NCI-H1105 treated with DMSO at 0.1 percent for 48 hours (cell line): ENCODE measurements at places on chromosomes 4 and X.

- peak; percentile 60 for DNase-seq
These were observed 293.7 kb downstream of the PCDH18 start for GRCh38 chr4:137238456-137239162.

DNA sequence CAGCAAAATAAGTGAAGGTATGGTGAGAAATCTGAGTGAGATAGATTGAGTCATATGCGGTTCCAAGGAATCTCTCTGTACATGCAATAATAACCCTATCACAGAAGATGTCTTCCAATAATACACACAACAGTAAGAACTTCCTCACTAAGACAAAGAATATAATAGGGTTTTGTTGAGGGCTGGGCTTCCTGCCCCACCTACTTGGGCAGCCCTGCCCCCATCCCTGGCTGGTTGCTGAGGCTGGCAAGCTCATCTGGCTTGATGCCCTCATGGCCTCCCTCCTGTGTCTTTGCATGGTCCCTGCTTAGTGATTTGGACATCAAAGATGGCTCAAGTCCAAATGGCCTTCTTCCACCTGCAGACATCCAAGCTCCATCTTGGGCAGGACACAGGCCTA, 2.7 kb downstream of the GEMIN8 start:
- peak; percentile 15 for DNase-seq

DNA sequence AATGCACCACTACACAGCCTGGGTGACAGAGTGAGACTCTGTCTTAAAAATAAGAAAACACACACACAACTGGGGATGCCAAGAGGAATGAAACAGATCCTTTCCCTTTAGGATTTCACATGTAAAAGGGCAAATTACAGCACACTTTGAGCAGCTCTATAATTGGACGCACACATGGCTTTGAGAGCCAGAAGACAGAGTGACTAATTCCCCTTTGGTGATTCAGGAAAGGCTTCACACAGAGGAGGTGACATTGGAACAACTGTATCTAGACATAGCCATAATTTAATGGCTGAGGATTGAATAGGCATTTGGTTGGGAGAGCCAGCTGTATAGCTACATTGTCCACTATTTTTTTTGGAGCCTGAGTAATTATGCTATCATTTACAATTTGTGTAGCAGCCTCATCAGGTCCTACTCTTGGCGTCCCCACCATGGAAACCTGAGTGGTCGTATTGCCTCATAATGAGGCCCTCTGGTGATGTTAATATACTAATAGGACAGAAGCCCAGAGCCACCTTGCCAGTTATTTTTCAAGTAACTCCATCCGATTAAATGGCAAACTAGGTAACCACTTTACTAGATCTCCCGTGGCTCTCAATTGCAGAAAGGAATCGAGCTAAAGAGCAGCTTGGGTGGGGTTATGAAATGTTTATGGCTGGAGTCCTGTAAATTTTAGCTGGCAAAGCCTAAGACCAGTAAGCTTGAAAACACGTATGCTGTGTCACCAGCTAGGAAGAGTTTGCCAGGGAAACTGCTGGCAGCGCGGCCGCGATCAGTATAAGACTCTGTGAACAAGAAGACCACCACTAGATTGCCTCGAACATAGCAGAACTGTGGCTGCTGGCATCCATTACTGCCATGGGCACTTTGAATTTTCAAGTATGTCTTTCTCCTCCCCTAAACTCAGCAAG, 8.5 kb upstream of the PPEF1 start:
- no peak for DNase-seq

GRCh38 chr4:2745981-2746806, 9.9 kb downstream of the TNIP2 start:
- DNase-seq, result no peak

- DNase-seq, result no peak
These were observed 46.5 kb downstream of the SNX25 start for GRCh38 chr4:185255868-185256267.

- DNase-seq, result no peak
These were observed 581.5 kb downstream of the STIM2 start for GRCh38 chr4:27442146-27442545.

DNA sequence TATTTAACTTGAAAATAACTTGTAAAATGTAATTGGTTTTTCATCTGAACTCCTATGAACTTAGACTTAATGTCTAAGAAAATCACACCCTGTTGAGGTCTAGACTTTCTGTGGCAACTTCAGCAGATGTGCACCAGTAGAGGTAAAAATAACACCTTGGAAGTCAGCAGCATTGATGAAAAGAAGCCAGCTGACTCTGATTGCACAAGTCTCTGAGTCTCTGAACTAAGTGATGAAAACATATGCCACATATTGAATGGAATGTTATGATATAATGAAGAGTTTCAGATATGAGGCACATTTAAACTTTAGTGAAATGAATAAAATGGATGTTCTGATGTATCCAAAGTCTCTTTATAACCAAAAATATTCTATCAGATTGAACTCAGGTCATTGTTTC, 155.4 kb downstream of the GPM6A start:
- no peak for DNase-seq

DNA sequence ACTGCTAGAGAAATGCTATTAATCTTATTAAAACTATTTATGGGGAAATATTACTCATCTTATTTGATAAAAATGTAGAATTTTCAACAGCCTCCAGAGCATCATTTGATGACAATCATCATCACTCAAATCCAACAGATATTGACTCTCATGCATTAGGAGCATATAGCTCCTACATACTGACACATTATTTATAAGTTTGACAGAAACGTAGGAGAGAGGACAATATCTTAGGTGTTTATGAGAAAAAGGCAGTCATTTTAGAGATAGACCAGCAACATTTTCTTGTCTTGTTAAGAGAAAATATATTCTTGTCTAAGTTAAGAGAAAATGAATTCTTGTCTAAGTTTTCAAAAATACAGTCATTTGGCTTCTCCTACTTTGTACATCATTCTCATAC, 2550.2 kb downstream of the PCDH7 start:
- no peak for DNase-seq

- DNase-seq, result no peak
These were observed 49.5 kb upstream of the HELT start for GRCh38 chr4:184968784-184969201.

GRCh38 chr4:181424362-181425016, 818.7 kb upstream of the TENM3 start:
- no peak for DNase-seq

GRCh38 chrX:38304010-38304409, 23.3 kb downstream of the RPGR start:
- no peak for DNase-seq

GRCh38 chr4:122086338-122087065, 65.6 kb upstream of the BLTP1 start:
- DNase-seq, result peak; percentile 72

DNA sequence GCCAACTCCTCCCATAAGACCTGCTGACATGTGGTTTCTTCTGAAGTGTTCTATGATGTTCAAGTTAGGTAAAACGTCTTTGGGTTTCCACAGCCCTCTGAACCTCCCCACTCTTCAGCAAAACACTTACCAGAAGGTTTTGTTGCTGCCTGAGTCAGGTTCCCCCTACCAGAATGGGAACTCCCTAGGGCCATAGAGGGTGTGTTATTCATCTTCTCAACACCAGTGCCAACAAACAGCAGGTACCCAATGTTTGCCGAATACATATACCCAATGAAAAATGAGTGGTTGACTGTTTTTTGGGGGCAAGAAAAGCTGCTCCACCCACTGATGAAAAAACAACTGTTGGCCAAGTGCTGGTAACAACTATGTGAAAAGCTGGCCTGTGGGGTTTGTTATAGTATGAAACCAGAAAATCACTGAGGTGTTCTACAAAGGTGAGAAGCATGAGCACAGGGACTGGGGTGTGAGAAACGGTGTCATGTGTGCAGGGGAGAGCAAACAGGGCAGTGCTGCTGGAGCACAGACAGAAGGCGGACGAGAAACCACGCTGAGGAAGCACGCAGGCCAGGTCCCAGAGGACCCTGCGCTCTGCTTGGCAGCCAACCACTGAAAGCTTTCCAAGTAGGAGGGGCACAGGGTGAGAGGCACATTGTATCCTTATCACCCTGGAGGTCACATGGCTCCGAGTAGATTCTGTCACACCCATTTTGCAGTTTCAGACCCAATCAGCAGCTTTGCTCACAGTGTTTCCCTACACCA, 28.8 kb downstream of the ATP8A1 start:
- no peak for DNase-seq

- DNase-seq, result no peak
These were observed 21.3 kb upstream of the UGDH start for GRCh38 chr4:39548425-39549067.

DNA sequence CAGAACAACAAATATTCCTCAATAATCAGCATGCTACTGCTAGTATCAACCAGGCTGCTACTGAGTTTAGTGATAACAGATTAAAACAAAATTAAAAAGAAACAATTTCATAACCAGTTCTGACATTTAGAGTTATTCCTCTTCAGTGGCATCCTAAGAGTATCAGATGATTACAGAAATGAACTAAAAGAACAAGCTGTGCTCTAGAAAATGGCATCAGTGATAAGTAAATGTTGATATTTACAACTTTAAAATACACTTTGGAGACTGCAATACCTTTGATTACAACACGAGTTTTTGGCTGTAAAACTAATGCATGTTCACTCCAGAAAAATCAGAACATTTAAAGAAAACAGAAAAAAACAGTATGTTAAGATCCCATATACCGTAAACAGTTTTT, 72.9 kb downstream of the ADGRA3 start:
- no peak for DNase-seq

- DNase-seq, result no peak
These were observed 83.9 kb upstream of the MAP3K15 start for GRCh38 chrX:19599253-19599652.

- DNase-seq, result no peak
These were observed 98.0 kb downstream of the AWAT2 start for GRCh38 chrX:69951753-69952152.

DNA sequence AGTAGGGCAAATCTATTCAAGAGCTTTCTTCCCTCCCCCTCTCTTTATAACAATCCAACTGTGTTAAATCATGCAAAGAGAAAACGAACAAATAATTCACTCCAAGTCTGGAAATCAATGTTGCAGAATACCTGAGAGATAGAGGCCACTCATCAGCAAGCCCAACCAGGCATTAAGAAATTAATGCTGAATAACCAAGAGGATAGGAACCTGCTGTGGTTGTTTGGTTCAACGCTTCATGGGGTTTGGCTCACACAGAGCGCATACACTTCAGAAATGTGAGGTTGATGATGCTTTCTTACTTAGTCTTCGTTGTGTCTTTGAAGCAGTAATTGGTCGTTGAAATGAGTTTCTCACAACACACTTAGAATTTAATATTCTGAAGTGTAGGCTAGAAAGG, 1540.0 kb upstream of the PABPC4L start:
- no peak for DNase-seq

- DNase-seq, result no peak
These were observed 562 bp downstream of the AKAP17A start for GRCh38 chrX:1591863-1592469.

GRCh38 chr4:114077610-114078009, 98.2 kb upstream of the ARSJ start:
- no peak for DNase-seq
